Placental epithelial cell (primary cell): ENCODE measurements at places on chromosomes 2 and 18. TPM values are rescaled to one million over a fixed set of nuclear protein-coding genes. Genes with fewer than 3 reads are reported as not detected.

Gene CAPN14
- total RNA-seq = under 0.01 and 0.11 TPM in 2 replicates

Gene ARHGAP25
- 0.79 and 2.2 TPM in 2 replicates for total RNA-seq

Gene CCDC102B
- total RNA-seq = not detected in 2 replicates

Gene NCKAP5
- total RNA-seq = under 0.01 and 0.79 TPM in 2 replicates

Gene SERPINB3
- not detected in 2 replicates for total RNA-seq

Gene ATRAID
- 197 and 201 TPM in 2 replicates for total RNA-seq

Gene MOCOS
- total RNA-seq = 0.39 and 0.76 TPM in 2 replicates

Gene CEP76
- 3.9 and 4.9 TPM in 2 replicates for total RNA-seq

Gene SPR
- total RNA-seq = 21.2 and 22.4 TPM in 2 replicates

Gene C2orf92
- 4.7 and 9.0 TPM in 2 replicates for total RNA-seq

Gene PTPRN
- under 0.01 and 0.11 TPM in 2 replicates for total RNA-seq

Gene KYNU
- total RNA-seq = 0.98 and 3.1 TPM in 2 replicates

Gene TTC27
- 15.3 and 25.5 TPM in 2 replicates for total RNA-seq

Gene VSNL1
- total RNA-seq = 0.39 TPM in 1 of 2 replicates, not detected in the other

Gene ANKRD62
- not detected in 2 replicates for total RNA-seq

Gene SLC66A3
- total RNA-seq = 27.8 and 29.8 TPM in 2 replicates
